ENCODE measurements at places on chromosomes 6 and 20.

DNA sequence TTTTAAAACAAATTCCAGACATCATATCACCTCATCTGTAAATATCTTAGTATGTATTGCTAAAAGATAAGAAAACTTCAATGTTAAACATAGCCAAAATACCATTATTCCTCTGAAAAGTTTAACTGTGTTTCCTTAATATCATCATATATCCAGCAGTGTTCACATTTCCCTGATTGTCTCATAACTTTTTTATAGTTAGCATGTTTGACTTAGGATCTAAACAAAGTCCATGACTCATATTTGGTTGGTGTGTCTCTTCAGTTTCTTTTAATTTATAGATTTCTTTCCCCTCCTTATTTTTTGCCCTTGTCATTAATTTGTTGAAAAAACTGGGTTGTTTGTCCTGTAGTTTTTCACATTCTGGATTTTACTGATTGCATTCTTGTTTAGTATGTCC, 163.0 kb downstream of the RPS12 start:
- no peak for DNase-seq

GRCh38 chr6:87110636-87111035, 15.7 kb upstream of the CGA start:
- DNase-seq = no peak

GRCh38 chr20:38728191-38728781, 4.0 kb downstream of the SLC32A1 start:
- no peak for DNase-seq

DNA sequence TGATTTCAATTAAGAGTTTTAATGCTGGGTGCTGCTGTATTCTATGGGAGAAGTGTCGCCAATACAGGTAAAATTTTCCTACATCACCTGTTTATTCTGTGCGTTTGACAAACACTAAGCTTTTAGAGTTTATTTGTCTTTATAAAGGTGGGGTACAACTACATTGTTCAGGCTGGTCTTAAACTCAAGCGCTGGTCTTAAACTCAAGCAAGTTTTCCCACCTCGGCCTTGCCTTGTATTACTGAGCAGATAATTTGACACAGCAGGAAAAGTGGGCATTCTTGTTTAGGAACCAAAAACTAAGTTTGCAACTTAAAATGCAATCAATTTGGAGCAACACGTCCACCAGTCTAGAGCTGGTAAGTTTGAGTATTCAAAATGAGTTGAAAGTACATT, 112.9 kb upstream of the BTN3A2 start:
- peak; percentile 11 for DNase-seq

DNA sequence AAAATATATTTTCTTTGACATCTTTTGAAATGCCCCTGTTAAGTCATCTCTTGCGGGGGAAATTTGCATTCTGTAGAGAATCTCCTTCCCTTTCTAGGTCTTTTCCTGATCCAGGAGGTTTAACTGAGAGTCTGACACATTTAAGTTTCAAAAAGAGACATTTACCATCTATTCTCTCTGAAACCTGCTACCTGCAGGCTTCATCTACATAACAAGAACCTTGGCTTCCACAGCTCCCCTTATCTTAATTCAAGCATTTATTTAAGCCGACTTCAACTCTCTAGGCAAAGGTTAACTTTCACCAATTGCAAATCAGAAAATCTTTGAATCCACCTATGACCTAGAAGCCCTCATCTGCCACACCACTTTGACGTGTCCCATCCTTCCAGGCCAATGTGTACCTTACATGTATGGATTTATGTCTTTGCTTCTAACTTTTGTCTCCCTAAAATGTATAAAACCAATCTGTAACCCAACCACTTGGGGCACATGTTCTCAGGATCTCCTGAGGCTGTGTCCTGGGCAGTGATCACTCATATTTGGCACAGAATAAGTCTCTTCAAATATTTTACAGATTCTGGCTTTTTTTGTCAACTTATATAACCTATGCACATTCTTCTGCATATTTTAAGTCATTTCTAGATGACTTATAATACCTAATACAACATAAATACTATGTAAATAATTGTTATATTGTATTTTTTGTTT, 666.7 kb downstream of the UTRN start:
- DNase-seq = no peak

- no peak for DNase-seq
Measured at GRCh38 chr20:37971561-37972127, 61.6 kb downstream of the TTI1 start.

DNA sequence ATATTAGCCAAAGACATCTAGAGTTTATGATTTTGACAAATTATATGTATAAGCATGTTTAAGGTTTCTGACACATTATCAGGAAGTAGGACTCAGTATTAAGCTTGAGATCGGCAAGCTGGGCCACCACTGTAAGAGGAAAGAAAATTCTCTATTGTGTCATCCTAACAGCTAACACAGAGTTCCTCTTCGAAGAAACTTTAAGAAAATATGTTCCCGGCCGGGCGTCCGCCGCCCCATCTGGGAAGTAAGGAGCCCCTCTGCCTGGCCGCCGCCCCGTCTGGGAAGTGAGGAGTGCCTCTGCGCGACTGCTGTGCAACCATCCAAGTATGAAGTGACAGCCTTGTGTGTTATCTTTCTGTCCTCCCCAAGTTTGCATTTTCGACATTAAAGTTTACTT, 23.0 kb downstream of the USP49 start:
- no peak for DNase-seq

GRCh38 chr6:24936641-24937317, 1.0 kb upstream of the RIPOR2 start:
- DNase-seq = peak; percentile 55

GRCh38 chr6:92362404-92362803, 1057.0 kb downstream of the EPHA7 start:
- DNase-seq = no peak

GRCh38 chr20:51338692-51339440, 203.7 kb downstream of the NFATC2 start:
- peak; percentile 73 for DNase-seq

- DNase-seq = no peak
Measured at GRCh38 chr20:24588725-24589340, 119.4 kb downstream of the SYNDIG1 start.

DNA sequence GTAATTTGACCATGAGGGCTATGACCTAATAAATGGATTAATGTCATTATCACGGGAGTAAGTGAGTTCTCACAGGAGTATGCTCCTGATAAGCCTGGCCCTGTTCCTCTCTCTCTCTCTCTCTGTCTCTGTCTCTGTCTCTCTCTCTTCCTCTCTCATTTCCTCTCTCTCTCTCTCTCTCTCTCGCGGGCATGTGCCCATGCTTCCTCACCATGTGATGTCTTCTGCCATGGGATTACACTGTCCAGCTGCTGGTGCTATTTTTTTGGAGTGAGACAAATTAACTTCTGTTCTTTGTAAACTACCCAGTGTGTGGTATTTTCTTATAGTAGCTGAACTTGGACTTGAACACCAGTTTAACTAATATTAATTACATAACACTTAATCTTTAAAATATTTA, 374.3 kb upstream of the GJE1 start:
- no peak for DNase-seq

GRCh38 chr20:63284544-63284949, 8.4 kb upstream of the COL20A1 start:
- no peak for DNase-seq

GRCh38 chr20:34055290-34055689, 56.8 kb downstream of the EIF2S2 start:
- no peak for DNase-seq

- no peak for DNase-seq
Measured at GRCh38 chr6:39282774-39283173, 31.4 kb downstream of the KCNK17 start.

DNA sequence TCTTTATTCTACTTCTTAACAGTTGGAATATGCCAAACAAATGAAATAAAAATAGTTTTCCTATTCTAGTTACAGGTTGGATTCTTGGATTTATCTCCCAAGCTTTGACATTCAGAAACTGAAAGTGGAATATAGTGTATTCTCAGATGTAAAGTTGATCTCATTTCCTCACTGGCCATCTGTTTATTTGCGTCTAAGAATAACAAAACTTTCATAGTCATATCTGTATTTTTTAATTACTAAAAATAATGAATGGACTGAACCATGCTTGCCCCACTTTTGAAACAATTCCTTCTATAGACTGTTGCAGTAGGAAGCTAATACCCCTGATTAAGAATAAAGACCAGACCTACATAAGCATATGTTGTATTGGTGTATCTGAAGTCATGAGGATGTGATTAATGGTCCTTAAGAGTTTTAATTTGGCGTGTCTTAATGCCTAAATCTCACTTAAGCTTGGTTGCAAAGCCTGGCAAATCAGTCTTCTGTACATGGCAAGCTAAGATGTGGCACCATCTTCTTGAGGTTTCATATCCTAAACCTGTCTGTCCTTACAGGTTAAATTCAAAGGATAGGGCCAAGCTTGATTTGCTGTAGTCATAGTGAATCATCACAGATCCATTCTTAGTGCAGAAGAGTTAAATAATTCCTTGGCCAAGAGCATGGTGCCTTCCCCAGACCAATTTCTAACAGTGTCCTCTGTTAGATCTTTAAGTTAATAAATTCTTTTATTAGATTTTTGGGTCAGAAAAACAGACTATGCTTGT, 58.9 kb downstream of the FOXO3 start:
- DNase-seq = peak; percentile 80
